CD4-positive, alpha-beta memory T cell (primary cell): ENCODE measurements at places on chromosomes 1 and 21. TPM values are rescaled to one million over a fixed set of nuclear protein-coding genes. Genes with fewer than 3 reads are reported as not detected.

The BLACAT1 gene
- polyA plus RNA-seq = not detected

The AGMAT gene
- 6.1 TPM for polyA plus RNA-seq

The PAQR7 gene
- not detected for polyA plus RNA-seq

The PTAFR gene
- 0.25 TPM for polyA plus RNA-seq

The ANXA9 gene
- 0.33 TPM for polyA plus RNA-seq

The IFI44L gene
- polyA plus RNA-seq = 12.4 TPM

The CELA3A gene
- not detected for polyA plus RNA-seq

The GSTM5 gene
- polyA plus RNA-seq = not detected

The OR2L5 gene
- polyA plus RNA-seq = not detected

The GCSAML gene
- polyA plus RNA-seq = not detected

The RGS8 gene
- not detected for polyA plus RNA-seq

The ELAPOR1 gene
- polyA plus RNA-seq = 15.0 TPM

The FNDC5 gene
- not detected for polyA plus RNA-seq

The F11R gene
- 15.9 TPM for polyA plus RNA-seq

The SOX13 gene
- polyA plus RNA-seq = 2.8 TPM

The SPATA6 gene
- polyA plus RNA-seq = 1.0 TPM
